Activated naive CD4-positive, alpha-beta T cell treated with Interleukin-2 at 50 U/mL for 16 hours (primary cell): ENCODE measurements at places on chromosomes 3 and 15.

GRCh38 chr15:74548241-74548640 is 7.2 kb downstream of the ARID3B start:
- no peak for DNase-seq

DNA sequence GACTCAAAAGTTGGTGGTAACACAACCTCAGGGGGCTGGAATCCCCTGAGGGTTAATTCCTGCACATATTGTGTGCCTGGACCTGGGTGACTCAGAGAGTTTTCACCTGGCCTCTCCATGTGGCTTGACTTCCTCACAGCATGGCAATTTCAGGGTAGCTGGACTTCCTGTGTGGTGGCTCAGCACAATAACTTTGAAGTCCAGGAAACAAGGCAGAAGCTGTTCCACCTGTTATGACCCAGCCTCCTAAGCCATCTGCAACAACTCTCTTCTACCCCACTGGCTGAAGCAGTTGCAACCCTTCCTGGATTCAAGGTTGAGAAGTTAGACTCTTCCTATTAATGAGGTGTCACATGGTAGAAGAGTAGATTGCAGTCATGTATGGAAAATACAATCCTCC is 58.4 kb downstream of the EDEM1 start:
- DNase-seq: no peak

- no peak for DNase-seq
Measured at GRCh38 chr15:77097248-77097721, 26.4 kb upstream of the TSPAN3 start.

- no peak for DNase-seq
Measured at GRCh38 chr3:81545572-81545971, 215.9 kb downstream of the GBE1 start.

GRCh38 chr15:99076109-99076508 is 28.8 kb upstream of the SYNM start:
- DNase-seq: no peak

- no peak for DNase-seq
Measured at GRCh38 chr15:96767703-96768434, 437.4 kb downstream of the NR2F2 start.

- no peak for DNase-seq
Measured at GRCh38 chr3:99023590-99024192, 122.2 kb upstream of the DCBLD2 start.

DNA sequence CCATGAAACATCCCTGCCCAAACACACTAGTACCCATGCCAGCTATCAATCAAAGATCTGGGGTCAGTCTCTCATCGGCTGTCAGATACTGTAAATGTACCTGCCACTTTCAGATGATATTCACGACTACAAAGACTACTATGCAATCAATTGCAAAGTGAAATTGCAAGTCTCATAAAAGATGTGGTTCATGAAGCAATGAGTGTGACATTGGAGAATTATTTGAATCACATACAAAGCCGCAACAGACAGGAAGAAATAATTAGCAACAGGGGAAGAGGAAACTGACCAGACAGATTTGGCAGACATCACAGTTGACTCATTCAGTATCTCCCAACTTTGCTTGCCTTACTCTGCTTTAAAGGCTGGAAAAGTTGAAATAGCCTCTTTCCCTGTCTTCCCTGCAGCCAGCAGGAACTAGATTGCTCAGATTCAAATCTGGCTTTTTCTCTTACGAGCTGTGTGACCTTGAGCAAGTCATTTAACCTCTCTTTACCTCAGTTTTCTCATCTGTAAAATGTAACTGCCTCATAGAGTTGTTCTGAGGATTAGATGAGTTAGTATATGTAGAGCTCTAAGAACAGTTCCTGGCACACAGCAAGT is 95.7 kb upstream of the C3orf80 start:
- DNase-seq: no peak

DNA sequence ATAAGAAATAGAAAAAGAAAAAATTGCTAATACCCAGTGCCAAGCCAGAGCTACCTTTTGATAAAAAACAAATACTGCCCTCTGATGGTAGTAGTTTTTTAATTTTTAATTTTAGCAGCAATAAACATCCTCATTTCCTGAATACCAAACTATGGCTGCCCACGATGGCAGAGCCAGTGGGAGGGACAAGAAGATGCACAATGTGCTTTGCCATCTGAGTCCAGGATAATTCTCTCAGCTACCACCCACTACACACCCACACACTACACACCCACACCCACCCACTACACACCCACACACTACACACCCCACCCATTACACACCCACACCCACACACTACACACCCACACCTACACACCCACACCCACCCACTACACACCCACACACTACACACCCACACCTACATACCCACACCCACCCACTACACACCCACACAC is 17.8 kb downstream of the CEP19 start:
- DNase-seq: peak; percentile 17

DNA sequence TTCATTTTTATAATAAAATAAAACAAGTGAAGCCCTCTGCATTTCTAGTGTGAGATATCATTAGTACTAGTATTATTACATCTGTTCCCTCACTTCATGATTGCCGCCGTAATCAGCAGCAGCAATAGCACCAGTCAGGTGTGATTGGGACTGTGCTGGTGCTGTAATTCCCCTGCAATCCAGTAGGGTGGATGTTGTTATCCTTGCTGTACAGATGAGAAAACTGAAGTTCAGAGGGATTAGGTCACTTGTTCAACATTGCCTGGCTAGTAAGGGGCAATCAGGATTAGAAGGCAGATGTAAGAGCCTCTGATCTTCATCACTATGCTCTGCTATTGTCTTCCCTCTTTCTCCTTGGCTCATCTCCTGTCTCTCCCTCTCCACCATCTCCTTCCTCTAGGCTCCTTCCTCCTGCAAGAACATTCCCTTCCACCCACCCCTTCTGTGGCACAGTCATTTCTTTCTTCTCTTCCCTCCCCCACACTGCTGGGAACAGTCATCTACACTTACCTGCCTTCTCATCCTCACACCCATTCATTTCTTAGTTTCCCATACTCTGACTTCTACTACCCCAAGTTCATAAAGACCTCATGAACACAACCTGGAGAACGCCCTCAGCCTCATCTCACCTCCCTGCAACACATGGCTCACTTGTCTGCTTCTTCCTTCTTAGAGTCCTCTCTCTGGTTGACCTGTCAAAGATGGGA is 29.7 kb downstream of the CRYGS start:
- DNase-seq: peak; percentile 29
